ENCODE measurements at places on chromosomes 6 and 20.

DNA sequence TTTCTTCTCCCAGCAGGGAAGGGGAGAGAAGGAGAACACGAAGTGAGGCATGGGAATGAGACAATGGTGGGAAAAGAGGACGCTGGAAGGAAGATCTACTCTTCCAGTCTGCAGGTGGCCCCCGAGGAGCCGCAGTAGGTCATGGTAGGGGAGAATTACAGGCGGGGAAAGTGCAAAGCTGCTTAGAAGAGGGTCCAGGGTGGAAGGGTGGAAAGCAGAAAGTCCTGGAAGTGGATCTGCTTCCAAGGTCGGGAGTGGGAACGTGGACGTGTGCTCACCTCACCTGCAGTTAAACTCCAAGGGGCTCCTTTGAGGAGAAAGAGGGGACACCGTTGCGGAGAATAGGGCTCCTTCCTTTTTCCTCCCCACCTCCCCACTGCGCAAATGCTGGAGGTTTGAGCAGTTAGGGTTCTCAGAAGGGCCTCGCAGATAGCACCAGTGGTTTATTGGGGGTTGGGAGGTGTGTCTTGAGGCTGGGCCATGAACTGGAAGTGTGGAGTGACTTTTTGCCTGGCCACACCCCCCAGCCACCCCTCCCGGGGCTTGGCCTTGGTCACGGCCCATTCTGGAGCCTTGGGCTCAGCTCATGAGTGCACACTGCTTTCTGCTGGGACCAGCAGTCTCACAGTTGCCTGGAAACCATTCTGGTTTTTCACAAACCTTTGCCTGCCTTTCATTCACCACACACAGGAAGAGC, 100.4 kb upstream of the MLN start:
- DNase-seq, result peak; percentile 41

DNA sequence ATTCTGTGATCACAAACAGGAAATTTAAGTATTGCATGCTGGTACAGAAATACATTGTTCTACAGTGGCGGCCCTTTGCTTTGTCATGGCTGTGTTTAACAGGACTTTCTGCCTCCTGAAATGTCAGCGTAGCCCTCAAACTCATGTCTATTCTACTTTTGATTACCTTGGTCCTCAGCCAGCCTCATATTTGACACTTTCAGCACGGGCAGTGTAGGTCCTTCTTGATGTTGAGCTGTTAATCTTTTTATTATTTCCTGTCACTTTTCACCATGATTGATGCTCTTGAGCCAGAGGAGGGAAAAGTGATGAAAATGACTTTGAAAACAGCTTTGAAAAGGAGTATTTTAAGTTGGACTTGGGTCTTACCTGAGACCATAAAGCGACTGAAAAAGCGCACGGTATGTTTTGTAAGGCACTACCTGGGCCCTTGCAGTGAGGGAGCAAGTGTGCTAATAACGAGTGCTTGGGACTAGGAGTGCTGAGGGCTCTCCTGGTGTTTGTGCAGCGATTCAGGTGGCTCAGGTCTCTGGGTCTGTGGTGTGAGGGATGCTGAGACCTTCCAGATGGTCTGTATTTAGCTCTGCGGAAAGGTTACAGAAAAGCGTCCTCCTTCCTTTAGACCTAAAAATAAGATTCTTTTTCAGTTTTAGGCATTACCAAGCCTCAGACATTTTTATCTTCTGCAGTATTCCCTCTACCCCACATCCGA, 45.2 kb upstream of the RREB1 start:
- DNase-seq, result no peak

GRCh38 chr20:48373555-48373934, 454.3 kb downstream of the PREX1 start:
- DNase-seq, result no peak

GRCh38 chr6:170404036-170404435, 97.5 kb downstream of the FAM120B start:
- no peak for DNase-seq

GRCh38 chr20:41134362-41135186, 2.8 kb upstream of the PLCG1 start:
- DNase-seq, result no peak

Measured in effector memory CD4-positive, alpha-beta T cell (primary cell).